CD4-positive, alpha-beta memory T cell (primary cell): ENCODE measurements at places on chromosomes 1 and 21. TPM values are rescaled to one million over a fixed set of nuclear protein-coding genes. Genes with fewer than 3 reads are reported as not detected.

- H3K27me3 ChIP-seq: no peaks in the 10 kb centered on the region
- H3K36me3 ChIP-seq: no peaks in the 10 kb centered on the region
- no peaks in the 10 kb centered on the region for H3K4me1 ChIP-seq
- H3K4me3 ChIP-seq: no peak overlapping the region
Measured at GRCh38 chr1:10724511-10724910, 71.9 kb downstream of the CASZ1 start.

- no peak for DNase-seq
- H3K27me3 ChIP-seq: no peaks in the 10 kb centered on the region
- H3K27ac ChIP-seq: no peak overlapping the region
- peaks cover 88% of the 10 kb centered on the region for H3K4me1 ChIP-seq
Measured at GRCh38 chr1:146001709-146002108, 5.3 kb upstream of the TXNIP start.

GRCh38 chr1:205977402-205978014, 25.7 kb downstream of the RAB7B start:
- no peak overlapping the region for H3K27ac ChIP-seq
- H3K27me3 ChIP-seq: no peaks in the 10 kb centered on the region
- no peaks in the 10 kb centered on the region for H3K36me3 ChIP-seq
- no peak overlapping the region for H3K4me3 ChIP-seq
- no peaks in the 10 kb centered on the region for H3K4me1 ChIP-seq

- DNase-seq: no peak
- H3K4me1 ChIP-seq: no peaks in the 10 kb centered on the region
- H3K36me3 ChIP-seq: no peaks in the 10 kb centered on the region
- no peaks in the 10 kb centered on the region for H3K27me3 ChIP-seq
- H3K4me3 ChIP-seq: no peak overlapping the region
Measured at GRCh38 chr1:166377896-166378295, 211.1 kb upstream of the FAM78B start.

- no peak overlapping the region for H3K27ac ChIP-seq
- no peaks in the 10 kb centered on the region for H3K36me3 ChIP-seq
- no peak overlapping the region for H3K4me3 ChIP-seq
- H3K4me1 ChIP-seq: no peaks in the 10 kb centered on the region
Measured at GRCh38 chr1:67441183-67441582, 11.0 kb upstream of the SERBP1 start.

- peaks cover 10% of the 10 kb centered on the region for H3K4me1 ChIP-seq
- no peaks in the 10 kb centered on the region for H3K36me3 ChIP-seq
Measured at GRCh38 chr1:94240822-94241221, 3.4 kb upstream of the ARHGAP29 start.

GRCh38 chr1:113415310-113416070, 25.2 kb downstream of the MAGI3 start:
- H3K4me3 ChIP-seq: no peak overlapping the region
- no peaks in the 10 kb centered on the region for H3K36me3 ChIP-seq
- H3K27me3 ChIP-seq: no peaks in the 10 kb centered on the region
- DNase-seq: no peak

DNA sequence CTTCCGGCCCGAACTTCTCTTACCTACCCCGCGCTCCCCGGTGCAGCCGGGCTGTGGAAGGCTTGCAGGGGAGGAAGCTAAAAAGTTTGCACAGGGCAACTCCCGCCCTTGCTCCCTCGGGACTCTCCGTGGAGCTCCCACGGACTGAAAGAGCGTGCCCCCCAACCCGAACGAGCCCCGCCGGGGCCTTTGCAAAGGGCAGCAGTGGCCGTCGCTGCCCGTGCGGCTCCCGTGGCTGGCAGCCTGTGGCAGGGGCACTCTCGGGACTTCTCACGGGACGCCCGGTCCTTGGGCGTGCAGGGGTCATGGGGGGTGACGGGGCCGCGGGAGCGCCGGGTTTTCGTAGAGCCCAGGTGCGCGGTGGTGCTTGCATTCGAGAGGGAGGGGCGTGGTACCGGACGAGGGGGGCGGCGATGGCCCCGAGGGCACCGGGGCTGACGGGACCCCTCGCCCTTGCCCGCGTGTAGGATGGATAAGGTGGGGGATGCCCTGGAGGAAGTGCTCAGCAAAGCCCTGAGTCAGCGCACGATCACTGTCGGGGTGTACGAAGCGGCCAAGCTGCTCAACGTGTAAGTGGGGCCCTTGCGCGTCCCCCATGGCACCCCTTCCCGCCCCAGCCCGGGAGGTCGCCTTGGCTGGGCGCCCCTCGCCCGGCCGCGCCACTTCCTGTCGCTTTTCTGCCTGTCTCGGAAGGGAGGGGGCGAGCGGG, 711 bp downstream of the GADD45A start:
- H3K27me3 ChIP-seq: no peaks in the 10 kb centered on the region
- H3K4me1 ChIP-seq: peaks cover 19% of the 10 kb centered on the region
- H3K4me3 ChIP-seq: peak overlapping the region; percentile 69
- peak; percentile 53 for DNase-seq
- no peaks in the 10 kb centered on the region for H3K36me3 ChIP-seq

GRCh38 chr1:154749078-154749760, 120.9 kb downstream of the KCNN3 start:
- no peak overlapping the region for H3K27ac ChIP-seq
- H3K4me3 ChIP-seq: no peak overlapping the region
- no peaks in the 10 kb centered on the region for H3K36me3 ChIP-seq
- peaks cover 46% of the 10 kb centered on the region for H3K4me1 ChIP-seq

DNA sequence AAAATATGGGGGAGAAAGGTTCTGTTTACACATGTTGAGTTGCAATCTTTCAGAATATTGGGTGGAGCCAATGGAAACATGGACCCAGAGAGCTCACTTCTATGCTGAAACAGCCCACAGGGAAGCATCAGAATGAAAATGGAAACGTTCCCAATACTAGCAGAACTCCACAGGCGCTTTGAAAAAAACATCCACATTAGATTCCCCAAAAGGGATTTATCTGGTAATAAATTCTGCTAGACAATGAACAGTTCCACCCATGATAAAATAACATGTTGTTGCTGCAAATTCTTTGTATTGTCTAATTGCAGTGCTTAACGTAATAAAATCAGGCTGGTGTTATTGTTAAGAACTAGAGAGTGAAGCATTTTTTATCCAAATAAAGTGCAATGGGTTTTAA, 197.0 kb downstream of the GABPA start:
- H3K4me1 ChIP-seq: no peaks in the 10 kb centered on the region
- no peak for DNase-seq

- H3K4me3 ChIP-seq: no peak overlapping the region
- H3K4me1 ChIP-seq: no peaks in the 10 kb centered on the region
- no peak overlapping the region for H3K27ac ChIP-seq
- DNase-seq: no peak
Measured at GRCh38 chr1:201419256-201419655, 2.3 kb downstream of the TNNI1 start.

- H3K36me3 ChIP-seq: no peaks in the 10 kb centered on the region
- H3K27me3 ChIP-seq: no peaks in the 10 kb centered on the region
- peak overlapping the region; percentile 67 for H3K27ac ChIP-seq
- H3K4me3 ChIP-seq: peak overlapping the region; percentile 24
- peaks cover 36% of the 10 kb centered on the region for H3K4me1 ChIP-seq
Measured at GRCh38 chr1:154384650-154385489, 20.3 kb upstream of the IL6R start.

- no peak for DNase-seq
- peak overlapping the region; percentile 49 for H3K4me3 ChIP-seq
- no peaks in the 10 kb centered on the region for H3K36me3 ChIP-seq
- no peaks in the 10 kb centered on the region for H3K27me3 ChIP-seq
- H3K4me1 ChIP-seq: peaks cover 25% of the 10 kb centered on the region
- peak overlapping the region; percentile 52 for H3K27ac ChIP-seq
Measured at GRCh38 chr1:65002156-65002507, 35.8 kb upstream of the JAK1 start.

- no peaks in the 10 kb centered on the region for H3K36me3 ChIP-seq
- no peak overlapping the region for H3K27ac ChIP-seq
- H3K27me3 ChIP-seq: no peaks in the 10 kb centered on the region
- no peak overlapping the region for H3K4me3 ChIP-seq
Measured at GRCh38 chr1:218401441-218401997, 56.4 kb downstream of the TGFB2 start.

- peaks cover 27% of the 10 kb centered on the region for H3K36me3 ChIP-seq
- no peak for DNase-seq
- H3K27me3 ChIP-seq: no peaks in the 10 kb centered on the region
- peaks cover 36% of the 10 kb centered on the region for H3K4me1 ChIP-seq
Measured at GRCh38 chr1:151166505-151166956, 587 bp downstream of the SCNM1 start.

- no peak for DNase-seq
- no peak overlapping the region for H3K4me3 ChIP-seq
- no peaks in the 10 kb centered on the region for H3K36me3 ChIP-seq
Measured at GRCh38 chr1:70675737-70676156, 264.7 kb downstream of the CTH start.

DNA sequence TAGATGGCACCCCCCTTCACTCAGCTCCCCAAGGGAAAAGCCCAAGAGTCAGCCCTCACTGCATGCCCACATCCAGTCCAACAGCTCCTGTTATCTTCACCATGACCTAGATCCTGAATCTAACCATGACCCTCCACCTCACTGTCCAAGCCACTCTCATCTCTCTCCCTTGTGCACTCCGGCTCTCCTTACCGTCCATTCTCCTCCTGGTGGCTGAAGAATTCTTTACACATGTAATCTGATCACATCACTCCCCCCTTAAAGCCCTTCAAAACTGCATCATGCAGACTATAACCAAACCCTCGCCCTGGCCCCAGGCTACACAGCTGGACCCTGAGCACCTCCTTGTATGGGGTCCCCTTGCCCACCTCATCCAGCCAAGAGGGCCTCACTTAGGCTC, 14.0 kb upstream of the PAQR7 start:
- no peaks in the 10 kb centered on the region for H3K36me3 ChIP-seq
- H3K27me3 ChIP-seq: no peaks in the 10 kb centered on the region
- H3K27ac ChIP-seq: no peak overlapping the region
- no peak overlapping the region for H3K4me3 ChIP-seq
- DNase-seq: no peak

DNA sequence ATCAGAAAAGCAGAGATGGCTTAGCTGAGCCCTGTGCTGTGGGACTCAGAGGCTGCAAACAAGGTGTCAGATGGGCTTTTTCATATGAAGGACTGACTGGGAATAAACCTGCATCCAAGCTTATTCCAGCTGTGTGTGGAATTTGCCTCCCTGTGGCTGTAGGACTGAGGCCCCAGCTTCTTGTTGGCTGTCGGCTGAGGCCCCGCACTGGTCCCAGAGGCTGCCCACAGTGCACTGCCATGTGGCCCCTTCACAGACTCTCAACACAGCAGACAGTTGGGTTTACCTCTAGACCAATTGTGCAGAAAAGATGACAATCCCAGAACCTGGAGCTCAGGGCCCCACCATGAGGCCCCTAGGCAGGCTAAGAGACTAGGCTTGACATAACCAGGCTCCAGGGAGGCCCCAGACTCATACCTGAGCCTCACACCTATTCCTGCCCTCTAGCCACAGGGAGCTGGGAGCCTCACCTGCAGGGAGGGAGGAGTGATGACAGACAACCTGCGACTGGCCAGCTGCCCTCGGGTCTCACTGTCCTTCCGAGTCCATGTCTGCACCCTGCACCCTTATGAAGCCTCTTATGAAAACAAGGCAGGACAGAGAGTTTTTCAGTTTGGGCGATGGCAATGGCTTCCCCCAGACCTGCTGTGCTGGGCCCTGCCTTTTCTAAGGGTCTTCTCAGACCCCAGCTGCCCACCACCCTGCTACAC, 615.5 kb downstream of the NPHP4 start:
- H3K27ac ChIP-seq: no peak overlapping the region
- no peak for DNase-seq
- no peaks in the 10 kb centered on the region for H3K27me3 ChIP-seq
- no peaks in the 10 kb centered on the region for H3K4me1 ChIP-seq

Gene RIMS3
- total RNA-seq: 2.3 TPM

Gene KCNK1
- not detected for total RNA-seq

Gene TFF2
- not detected for total RNA-seq

Gene CLCA1
- not detected for total RNA-seq

Gene CTSE
- not detected for total RNA-seq

Gene CD52
- 1,302 TPM for total RNA-seq
